Uterine smooth muscle cell (primary cell): ENCODE measurements at places on chromosomes 7 and 10. TPM values are rescaled to one million over a fixed set of nuclear protein-coding genes. Genes with fewer than 3 reads are reported as not detected.

The CARD11 gene
- 0.62 and 1.9 TPM in 2 replicates for total RNA-seq

The PTPRN2 gene
- total RNA-seq: 0.11 and 0.50 TPM in 2 replicates

The KCNMA1 gene
- total RNA-seq: 169 and 183 TPM in 2 replicates

The BEND7 gene
- 1.9 and 5.4 TPM in 2 replicates for total RNA-seq

The C7orf33 gene
- total RNA-seq: not detected in 2 replicates

The GHRHR gene
- not detected in 2 replicates for total RNA-seq

The SLC18A3 gene
- not detected in 2 replicates for total RNA-seq

The CALML3 gene
- not detected in 2 replicates for total RNA-seq

The LRRD1 gene
- total RNA-seq: 0.11 TPM in 1 of 2 replicates, not detected in the other

The ATOH7 gene
- total RNA-seq: not detected in 2 replicates

The SVOPL gene
- total RNA-seq: not detected in 2 replicates

The PLXNA4 gene
- total RNA-seq: 0.62 and 1.2 TPM in 2 replicates

The GRID1 gene
- total RNA-seq: 0.33 and 1.9 TPM in 2 replicates

The TNRC18 gene
- total RNA-seq: 42.1 and 53.7 TPM in 2 replicates

The PHKG1 gene
- total RNA-seq: 0.62 and 0.66 TPM in 2 replicates

The SPDYE11 gene
- not detected in 2 replicates for total RNA-seq

The FAM237B gene
- total RNA-seq: 0.12 and 0.22 TPM in 2 replicates

The ST8SIA6 gene
- not detected in 2 replicates for total RNA-seq

The FXYD4 gene
- not detected in 2 replicates for total RNA-seq

The ADCY1 gene
- total RNA-seq: 0.33 and 0.37 TPM in 2 replicates

The FAM24B gene
- 4.2 and 9.0 TPM in 2 replicates for total RNA-seq

The FEZF1 gene
- total RNA-seq: not detected in 2 replicates

The C10orf105 gene
- under 0.01 TPM in 2 replicates for total RNA-seq

The SPDYE3 gene
- not detected in 2 replicates for total RNA-seq

The LRRC18 gene
- not detected in 2 replicates for total RNA-seq

The IL6 gene
- 0.55 and 2.9 TPM in 2 replicates for total RNA-seq

The SHLD2 gene
- total RNA-seq: 24.4 and 36.5 TPM in 2 replicates

The TMEM196 gene
- not detected in 2 replicates for total RNA-seq

The SORCS1 gene
- not detected in 2 replicates for total RNA-seq

The ITPRID1 gene
- not detected in 2 replicates for total RNA-seq

The PRLHR gene
- 0.12 TPM in 1 of 2 replicates, not detected in the other for total RNA-seq

The SMO gene
- total RNA-seq: 10.8 and 29.2 TPM in 2 replicates

The KLLN gene
- 0.33 and 0.62 TPM in 2 replicates for total RNA-seq

The ODAD2 gene
- total RNA-seq: 3.5 and 8.4 TPM in 2 replicates

The PMPCB gene
- 73.2 and 81.3 TPM in 2 replicates for total RNA-seq

The OPN4 gene
- not detected in 2 replicates for total RNA-seq

The ZPBP gene
- total RNA-seq: not detected in 2 replicates

The PLCE1 gene
- 2.2 and 2.5 TPM in 2 replicates for total RNA-seq

The SYT15 gene
- 0.12 TPM in 1 of 2 replicates, not detected in the other for total RNA-seq

The CCDC71L gene
- total RNA-seq: 73.1 and 89.2 TPM in 2 replicates

The STEAP4 gene
- total RNA-seq: under 0.01 TPM in 1 of 2 replicates, not detected in the other

The GPR15LG gene
- not detected in 2 replicates for total RNA-seq

The ADIRF gene
- 36.3 and 73.0 TPM in 2 replicates for total RNA-seq

The KLHDC10 gene
- total RNA-seq: 26.0 and 26.2 TPM in 2 replicates

The MUC12 gene
- total RNA-seq: 0.37 and 0.44 TPM in 2 replicates

The ENTPD7 gene
- total RNA-seq: 32.5 and 42.4 TPM in 2 replicates
